ENCODE measurements at places on chromosomes 16 and 17.

GRCh38 chr17:65340401-65340800 is 203.2 kb downstream of the RGS9 start:
- DNase-seq: no peak

GRCh38 chr16:2371421-2371820 is 30.9 kb upstream of the ABCA3 start:
- DNase-seq: no peak

DNA sequence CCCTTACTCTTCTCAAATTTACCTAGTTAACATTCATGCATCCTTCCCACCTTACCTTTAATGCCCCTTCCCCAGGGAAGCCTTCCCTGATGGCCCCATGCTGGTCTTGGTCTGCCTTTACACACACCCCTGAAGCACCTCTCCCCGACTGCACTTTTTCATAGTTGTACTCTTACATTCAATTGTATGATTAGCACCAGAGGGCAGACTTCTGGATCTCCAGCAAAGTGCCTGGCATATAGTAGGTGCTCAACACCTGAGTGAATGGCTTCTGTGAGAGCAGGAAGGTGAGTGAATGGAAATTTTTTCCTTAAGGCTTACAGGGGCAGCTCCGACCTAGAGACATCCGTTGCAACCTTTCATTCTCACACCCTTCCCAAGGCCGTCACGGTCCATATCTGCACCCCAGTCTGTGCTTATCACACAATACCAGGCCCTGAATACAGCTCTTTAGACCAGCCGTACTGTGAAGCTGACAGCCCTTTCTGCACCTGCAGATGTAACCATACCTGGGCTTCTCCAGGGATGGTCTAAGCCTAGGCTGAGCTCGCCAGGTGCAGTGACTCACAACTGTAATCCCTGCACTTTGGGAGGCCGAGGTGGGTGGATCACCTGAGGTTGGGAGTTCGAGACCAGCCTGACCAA is 4.4 kb downstream of the PGAP3 start:
- no peak for DNase-seq

DNA sequence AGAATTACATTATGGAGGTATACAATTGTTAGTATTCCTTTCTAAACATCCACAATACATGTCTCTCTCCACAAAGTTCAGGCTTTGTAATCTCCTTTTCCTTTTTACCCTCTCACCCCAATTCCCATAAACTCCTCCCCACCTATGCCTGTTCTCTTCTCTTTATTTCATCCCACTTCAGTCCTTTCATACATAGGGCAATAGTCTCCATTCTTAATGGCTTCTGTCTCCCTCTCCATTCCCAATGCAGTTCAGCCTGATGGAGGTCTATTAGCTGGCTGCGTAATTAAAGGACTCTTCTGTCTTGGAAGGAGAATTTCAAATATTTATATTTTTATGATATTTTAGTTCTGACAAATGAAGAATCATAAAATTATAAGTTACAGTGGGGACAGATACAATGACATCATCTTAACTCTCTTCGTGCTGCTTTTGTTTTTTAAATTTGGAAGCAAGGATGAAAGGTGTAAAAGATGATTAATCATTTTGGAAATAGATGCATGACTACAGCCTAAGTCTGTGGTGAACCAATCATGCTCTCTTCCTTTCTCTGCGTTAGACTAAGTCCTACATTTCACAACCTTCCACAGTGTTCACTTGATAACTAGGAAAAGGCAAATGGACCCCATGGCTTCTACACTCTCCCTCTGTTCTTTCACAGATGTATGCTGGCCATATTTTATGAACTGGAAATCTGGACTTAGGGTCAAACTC is 11.2 kb upstream of the FAM20A start:
- DNase-seq: no peak

DNA sequence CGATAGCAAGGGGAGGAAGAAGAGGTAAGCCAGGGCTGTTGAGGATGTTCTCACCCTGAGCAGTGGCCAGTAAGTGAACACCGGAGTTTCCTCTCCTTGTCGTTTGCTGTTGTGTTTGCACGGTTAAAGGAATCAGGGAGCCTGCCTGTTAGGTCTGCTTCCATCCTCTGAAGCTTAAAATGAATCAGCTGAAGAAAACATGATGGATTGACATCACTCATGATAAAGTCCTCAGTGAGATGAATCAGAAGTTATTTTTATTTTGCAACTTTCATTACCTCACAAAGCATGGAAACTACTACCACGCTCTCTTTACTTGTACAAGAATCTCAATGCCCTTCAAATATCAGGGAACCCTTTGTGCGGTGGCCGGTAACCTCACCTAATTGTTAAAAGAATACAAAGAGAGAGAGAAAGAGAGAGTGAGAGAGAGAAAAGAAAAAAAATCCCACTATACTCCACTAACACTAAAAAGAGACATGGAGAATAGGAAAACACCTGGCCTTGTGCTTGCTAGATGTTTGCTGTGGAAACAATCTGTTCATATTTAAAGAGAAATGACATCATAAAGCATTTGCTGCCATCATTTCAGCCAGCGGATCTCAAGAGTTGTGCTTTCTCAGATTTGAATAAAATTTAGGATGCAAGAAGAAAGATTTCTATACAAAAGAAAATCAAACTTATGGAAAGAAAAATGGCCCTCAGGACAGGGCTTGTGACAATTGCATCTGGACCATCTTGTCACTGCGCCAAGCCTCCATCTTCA is 441.6 kb upstream of the SALL1 start:
- no peak for DNase-seq
